ENCODE measurements at places on chromosomes 12 and 14.

- no peak for DNase-seq
Measured at GRCh38 chr12:123752046-123752445, 10.1 kb upstream of the DNAH10 start.

DNA sequence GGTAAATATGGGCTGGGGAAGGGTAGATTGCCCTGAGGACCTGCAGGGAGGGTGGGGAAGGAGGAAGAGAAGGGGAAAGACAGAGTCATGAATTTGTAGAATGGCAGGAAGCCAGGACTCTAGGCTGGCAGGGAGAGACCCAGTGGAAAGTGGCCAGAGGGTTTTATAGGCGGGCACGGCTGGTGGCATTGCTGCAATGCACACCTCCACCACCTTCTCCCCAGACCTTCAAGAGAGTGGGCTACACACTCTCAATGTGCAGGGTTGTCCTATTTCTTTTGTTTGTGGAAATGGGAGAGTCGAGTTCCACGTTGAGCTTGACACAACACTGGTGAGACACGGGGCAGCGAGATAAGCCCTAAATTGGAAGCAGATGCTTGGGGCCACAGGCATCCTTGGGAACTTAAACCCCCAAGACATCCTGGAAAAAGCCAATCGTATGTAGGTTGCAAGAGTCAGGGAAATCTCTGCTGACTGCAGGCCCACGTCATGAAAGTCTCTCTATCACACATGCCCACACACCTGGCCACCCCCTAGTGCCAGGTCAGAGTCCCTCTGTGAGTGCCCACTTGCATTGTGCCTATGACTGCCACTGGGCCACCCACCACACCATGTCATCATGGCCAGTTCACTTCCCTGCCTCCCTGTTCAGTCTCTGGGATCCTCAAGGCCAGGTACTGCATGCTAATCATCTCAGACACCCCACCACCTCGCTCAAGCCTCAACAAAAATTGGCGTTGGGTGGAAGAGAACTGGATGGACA, 38.0 kb upstream of the BDKRB2 start:
- peak; percentile 55 for DNase-seq

DNA sequence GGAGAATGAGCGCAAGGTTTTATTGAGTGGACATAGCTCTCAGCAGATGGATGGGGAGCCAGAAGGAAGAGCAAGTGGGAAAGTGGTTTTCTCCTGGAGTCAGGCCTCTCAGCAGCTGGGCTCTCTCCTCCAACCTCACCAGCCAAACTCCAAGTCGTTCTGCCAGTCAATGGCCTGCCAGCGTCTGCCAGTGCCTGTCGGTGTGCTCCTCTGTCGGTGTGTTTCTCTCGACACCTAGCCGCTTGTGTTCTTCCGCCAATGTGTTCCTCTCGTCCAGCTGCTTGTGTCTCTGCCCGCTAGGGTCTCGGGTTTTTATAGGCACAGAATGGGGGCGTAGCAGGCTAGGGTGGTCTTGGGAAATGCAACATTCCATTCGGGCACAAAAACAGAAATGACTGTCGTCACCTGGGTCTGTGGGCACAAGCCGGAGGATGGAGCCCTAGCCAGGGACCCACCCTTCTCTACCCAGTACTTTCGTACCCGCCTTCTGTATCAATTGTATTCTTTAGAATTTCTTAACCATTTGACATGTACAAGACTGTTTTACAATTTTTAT, 1365.4 kb downstream of the FSCB start:
- no peak for DNase-seq

DNA sequence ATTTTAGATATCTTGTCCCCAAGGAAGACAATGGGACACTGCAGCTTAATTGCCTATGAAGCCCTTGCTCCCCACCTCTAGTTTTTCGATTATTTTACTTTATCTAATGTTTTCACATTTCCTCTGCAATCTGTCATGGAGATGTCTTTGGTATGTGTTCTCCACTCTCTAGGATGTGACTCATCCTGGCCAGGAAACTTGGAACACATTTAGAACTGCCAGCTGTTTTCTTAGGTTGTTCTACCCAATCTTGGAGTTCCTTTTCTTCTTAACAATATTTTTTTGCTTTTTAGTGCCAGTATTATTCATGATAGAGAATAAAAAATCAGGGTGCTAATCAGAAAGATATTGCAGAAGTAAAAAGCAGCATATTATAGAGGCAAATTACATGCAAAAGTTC, 101.7 kb upstream of the CLEC14A start:
- peak; percentile 93 for DNase-seq

GRCh38 chr12:57753756-57754337, 1.1 kb upstream of the MARCHF9 start:
- no peak for DNase-seq

DNA sequence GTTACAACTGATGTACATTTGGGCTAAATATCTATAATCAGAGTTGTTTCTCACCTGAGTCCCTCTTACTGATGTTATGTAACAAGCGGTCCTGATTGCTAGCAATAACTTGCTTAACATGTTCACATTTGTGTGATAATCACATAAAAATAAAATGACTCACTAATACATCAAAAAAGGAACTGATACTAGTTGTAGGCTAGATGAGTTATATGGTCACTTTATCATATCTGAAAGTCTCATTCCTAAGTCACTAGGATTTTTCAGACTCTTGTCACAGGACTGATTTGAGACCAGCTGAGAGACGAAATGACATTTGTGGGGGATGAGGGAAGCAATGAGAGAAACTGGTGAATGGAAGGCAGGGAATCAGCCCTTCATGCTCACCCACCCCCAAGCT, 34.3 kb downstream of the NKX2-1 start:
- no peak for DNase-seq

- DNase-seq, result peak; percentile 73
Measured at GRCh38 chr12:121861636-121862254, 3.1 kb upstream of the HPD start.

DNA sequence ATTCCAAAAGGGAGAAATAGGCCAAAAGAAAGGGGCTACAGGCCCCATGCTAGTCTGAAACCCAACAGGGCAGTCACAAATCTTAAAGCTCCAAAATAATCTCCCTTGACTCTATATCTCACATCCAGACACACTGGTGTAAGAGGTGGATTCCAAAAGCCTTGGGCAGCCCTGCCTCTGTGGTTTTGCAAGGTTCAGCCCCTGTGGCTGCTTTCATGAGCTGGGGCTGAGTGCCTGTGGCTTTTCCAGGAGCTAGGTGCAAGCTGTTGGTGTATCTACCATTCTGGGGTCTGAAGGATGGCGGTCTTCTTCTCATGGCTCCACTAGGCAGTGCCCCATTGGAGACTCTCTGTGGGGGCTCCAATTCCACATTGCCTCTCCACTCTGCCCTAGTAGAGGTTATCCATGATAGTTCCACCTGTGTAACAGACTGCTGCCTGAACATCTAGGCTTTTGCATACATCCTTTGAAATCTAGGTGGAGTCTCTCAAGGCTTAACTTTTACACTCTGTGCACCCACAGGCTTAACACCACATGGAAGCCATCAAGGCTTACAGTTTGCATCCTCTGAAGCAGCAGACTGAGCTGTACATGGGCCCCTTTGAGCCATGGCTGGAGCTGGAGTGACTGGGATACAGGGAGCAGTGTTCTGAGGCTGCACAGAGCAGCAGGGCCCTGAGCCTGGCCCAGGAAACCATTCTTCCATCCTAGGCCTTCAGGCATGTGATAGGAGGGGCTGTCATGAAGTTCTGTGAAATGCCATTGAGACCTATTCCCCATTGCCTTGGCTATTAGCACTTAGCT, 66.5 kb upstream of the ABCD2 start:
- DNase-seq, result no peak

- peak; percentile 82 for DNase-seq
Measured at GRCh38 chr12:33587784-33588712, 148.4 kb upstream of the SYT10 start.

DNA sequence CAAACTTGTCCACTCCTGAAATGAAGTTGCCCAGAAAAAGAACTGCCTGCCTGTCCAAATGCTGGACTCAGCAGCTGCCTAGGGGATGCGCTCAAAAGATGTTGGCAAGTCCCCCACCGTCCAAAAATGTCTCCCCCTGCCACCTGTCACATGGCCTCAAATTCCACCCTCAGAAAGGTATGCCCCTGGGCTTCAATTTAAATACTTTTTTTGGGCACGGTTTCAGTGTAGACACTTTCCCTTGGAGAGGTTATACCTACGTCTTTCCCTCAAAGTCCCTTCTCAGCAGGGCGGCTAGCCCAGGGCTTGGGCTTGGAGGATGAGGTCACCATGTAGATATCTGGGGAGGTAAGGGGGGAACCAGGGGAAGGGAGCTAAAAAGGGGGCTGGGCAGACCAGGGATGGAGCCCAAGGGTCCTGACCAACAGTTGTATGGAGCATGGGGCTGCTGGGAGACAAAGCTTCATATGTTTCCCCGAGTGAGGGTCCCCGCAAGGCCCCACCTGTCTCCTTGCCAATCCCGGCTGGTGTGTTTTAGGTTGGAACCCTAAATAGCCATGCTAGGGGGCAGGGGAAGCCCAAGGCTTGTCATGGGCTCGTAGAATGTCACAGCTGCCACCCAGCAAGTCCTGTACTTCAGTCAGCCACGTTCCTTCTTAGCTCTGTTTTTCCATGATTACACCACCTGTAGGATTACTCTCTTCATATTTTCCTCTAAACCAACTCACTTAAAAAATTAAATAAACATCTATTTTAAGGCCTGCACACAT, 131.2 kb upstream of the TBX3 start:
- no peak for DNase-seq

- no peak for DNase-seq
Measured at GRCh38 chr12:46455648-46456352, 83.2 kb upstream of the SLC38A2 start.

GRCh38 chr12:57489157-57489641, 1.3 kb downstream of the MARS1 start:
- DNase-seq, result peak; percentile 41

- no peak for DNase-seq
Measured at GRCh38 chr12:93825501-93825888, 148.3 kb downstream of the CRADD start.

- DNase-seq, result peak; percentile 36
Measured at GRCh38 chr12:71848212-71848611, 8.7 kb downstream of the TBC1D15 start.

GRCh38 chr14:102939820-102940561, 17.5 kb downstream of the AMN start:
- DNase-seq, result no peak

DNA sequence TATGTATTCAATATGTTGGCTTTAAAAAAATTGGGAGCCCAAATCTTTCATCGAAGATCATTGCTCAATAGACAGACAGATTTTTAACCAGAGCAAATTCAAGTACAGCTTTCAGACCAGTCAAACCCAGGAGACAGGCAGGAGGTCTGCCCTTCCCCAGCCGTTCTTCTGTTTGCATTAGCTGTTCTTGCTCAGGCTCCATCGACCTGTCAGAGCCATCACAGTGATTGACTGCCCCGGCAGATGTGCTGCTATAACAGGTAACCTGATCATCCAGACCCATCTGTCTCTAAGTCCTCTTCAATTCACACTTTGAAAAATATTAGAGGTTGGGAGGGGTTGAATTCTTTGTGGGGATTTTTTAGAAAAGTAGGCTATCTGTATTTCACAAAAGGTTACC, 453.5 kb downstream of the FOXG1 start:
- no peak for DNase-seq

DNA sequence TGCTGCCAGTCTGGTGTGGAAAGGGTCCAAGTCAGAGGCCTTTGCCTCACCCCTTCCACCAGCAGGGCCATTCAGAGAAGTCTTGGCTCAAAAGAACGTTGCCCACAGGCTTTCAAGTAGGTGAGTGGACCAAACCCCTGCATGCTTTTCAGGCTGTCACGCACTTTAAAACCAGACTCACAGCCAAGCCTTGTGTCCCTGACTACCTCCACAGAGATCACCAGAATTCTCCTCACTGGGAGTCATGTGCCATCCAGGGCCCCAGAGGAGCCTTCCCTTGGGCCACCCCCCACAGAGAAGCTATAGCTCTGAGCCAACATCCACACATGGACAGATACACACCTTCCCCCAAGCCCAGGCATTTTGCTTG, 283.1 kb downstream of the DPF3 start:
- DNase-seq, result no peak

DNA sequence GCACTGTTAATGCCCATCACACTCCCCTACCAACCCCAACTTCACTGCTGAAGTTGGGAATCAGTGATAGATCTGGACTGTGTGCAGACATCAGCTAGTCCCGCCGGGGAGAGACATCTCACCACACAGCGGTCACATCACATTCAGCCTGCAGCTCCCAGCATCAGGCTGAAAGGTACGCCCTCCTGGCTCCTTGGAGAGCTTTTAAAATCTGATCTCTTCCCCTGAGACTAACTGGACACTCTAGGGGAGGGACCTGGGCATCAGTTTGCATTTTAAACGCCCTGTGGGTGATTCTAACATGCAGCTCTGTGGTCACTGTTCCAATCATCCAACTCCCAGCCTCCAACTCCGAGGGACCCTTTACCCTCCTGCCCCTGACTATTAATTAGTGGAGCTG, 58.4 kb downstream of the CCDC85C start:
- DNase-seq, result no peak

GRCh38 chr12:82852529-82852928, 165.8 kb downstream of the TMTC2 start:
- DNase-seq, result no peak

DNA sequence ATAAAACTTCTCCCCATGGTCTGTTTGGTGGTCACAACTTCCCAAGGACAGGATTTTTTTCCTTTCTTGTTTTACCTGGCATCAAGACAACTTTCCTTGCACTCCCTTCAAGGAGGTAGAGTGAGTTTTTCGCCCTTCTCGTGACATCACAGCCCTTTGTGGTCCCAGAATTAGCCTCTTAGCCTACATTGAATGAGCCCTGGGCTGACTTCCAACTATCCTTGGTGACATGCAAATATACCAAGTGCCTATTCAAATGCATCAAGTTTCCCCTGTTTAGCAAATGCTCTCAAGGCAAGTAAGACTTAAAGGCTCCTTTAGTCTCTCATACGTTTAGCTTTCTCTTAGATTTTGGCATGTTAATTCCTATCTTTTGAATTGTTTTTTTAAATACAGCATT, 36.6 kb downstream of the TC2N start:
- no peak for DNase-seq

- DNase-seq, result no peak
Measured at GRCh38 chr14:71481021-71481654, 451.1 kb upstream of the RGS6 start.

DNA sequence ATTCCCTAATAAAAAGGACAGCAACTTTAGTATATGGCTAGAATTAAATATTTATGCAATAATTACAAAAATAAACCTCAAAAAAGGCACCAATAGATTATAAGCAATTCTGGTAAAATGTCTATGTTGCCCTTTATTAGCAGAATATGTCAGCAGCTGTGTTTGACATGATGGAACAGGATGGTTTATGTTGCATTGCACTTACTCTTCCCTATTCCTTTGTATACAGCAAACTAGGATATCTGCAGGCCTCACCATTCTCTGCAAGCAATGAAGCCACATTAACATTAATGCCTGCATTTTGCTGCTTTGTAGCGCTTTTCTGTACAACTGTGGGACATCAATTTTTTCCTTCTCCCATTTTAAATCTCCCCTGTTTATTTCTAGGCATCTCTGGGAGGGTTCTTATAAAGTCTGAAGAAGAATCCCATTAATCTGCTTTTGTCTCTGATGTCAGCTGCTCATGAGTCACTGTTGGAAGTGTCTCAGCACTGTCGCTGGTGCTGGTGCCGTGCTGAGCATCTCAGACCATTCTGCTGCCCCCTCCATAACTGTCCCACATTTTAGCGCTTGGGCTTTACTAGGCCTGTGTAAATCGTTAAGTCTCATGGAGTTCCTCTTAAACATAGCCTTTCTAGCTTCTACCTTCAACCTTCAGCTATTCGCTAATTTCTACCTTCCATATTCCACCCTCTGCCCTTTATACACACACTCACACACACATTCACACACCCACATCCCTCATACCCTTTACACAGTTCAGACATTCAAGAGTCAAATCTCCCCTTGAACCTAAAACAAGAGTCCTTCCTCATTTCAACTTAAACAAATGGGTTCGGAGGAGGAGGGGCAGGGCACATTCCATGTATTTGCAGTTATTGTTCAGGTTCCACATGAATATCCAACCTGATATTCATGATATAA, 64.4 kb upstream of the TRHDE start:
- DNase-seq, result no peak
